Smooth muscle cell of trachea (primary cell): ENCODE measurements at places on chromosomes 3 and 15. TPM values are rescaled to one million over a fixed set of nuclear protein-coding genes. Genes with fewer than 3 reads are reported as not detected.

Gene COLQ
- total RNA-seq, result 0.15 and 0.66 TPM in 2 replicates

Gene HIGD2B
- 0.15 TPM in 1 of 2 replicates, not detected in the other for total RNA-seq

Gene CSTA
- total RNA-seq, result 2.6 and 7.8 TPM in 2 replicates

Gene CCDC51
- 40.0 and 42.8 TPM in 2 replicates for total RNA-seq

Gene CPLX3
- not detected in 2 replicates for total RNA-seq
